ENCODE measurements at places on chromosomes 5 and 9.

- no peak for DNase-seq
These were observed 44.6 kb upstream of the SLC25A51 start for GRCh38 chr9:37948417-37948980.

DNA sequence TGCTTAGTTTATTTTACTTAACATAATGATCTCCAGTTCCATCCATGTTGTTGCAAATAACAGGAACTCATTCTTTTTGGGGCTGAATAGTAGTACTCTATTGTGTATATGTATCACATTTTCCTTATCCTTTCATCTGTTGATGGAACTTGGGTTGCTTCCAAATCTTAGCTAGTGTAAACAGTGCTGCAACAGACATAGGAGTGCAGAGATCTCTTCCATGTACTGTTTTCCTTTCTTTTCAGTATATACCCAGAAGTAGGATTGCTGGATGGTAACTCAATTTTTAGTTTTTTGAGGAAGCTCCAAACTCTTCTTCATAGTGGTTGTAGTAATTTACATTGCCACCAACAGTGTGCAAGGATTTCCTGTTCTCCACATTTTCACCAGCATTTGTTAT is 138.8 kb upstream of the POC5 start:
- DNase-seq, result no peak

GRCh38 chr5:179139936-179140235 is 79.7 kb downstream of the ZNF354C start:
- DNase-seq, result no peak

DNA sequence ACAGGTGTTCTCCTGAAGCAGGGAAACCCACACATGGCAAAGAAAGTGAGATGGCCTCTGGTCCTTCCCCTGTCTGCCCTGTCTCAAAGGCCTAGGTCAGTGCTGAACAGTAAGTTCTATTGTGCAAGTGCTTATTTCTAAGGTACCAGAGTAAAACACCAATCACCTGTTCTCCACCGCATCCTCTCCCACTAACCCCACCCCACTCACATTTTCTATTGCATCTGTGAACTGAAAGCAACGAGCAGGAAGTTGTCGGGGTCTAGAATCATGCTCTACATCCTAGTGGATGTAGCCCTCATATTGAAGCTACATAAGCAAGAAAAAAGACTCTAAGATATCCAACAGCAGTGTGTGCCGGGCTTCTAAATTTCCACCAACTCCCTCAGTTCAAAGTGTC is 265.9 kb downstream of the ENC1 start:
- DNase-seq, result no peak

DNA sequence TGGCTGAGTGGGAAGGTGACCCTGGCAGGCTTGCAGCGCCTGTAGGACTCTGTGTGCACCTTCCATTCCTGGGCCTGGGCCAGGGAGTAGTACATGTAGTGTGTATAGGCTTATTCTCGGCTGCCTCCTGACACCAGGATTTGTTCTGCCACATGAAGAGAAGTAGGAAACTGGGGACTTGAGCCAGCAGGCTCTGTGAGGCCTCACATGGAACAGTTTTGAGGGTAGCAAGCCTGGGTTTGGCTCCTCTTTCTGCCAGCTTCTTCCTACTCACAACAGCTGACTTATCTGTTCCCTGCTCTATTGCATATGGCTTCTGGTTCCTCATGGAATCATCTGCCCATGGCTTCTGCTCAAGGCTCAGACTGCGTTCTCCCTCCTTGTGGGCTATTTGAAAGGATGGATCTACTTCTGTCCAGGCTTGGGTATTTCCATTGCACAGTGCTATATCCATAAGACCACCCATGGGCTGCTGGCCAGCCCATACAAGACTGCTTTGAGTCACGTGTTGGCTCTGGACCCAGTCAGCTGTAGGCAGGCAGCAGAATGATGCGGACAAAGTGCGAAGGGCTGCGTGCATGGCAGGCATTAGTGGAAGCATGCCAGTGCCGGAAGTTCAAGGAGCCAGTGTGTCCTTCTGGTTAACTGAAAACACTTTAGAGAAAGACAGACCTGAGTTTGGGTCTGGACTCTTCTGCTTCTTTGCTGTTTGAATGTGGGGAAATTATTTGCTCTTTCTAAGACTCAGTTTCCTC is 11.0 kb upstream of the INSYN2B start:
- no peak for DNase-seq

All from fibroblast of skin of right biceps (primary cell).